ENCODE measurements at places on chromosomes 1 and 21.

DNA sequence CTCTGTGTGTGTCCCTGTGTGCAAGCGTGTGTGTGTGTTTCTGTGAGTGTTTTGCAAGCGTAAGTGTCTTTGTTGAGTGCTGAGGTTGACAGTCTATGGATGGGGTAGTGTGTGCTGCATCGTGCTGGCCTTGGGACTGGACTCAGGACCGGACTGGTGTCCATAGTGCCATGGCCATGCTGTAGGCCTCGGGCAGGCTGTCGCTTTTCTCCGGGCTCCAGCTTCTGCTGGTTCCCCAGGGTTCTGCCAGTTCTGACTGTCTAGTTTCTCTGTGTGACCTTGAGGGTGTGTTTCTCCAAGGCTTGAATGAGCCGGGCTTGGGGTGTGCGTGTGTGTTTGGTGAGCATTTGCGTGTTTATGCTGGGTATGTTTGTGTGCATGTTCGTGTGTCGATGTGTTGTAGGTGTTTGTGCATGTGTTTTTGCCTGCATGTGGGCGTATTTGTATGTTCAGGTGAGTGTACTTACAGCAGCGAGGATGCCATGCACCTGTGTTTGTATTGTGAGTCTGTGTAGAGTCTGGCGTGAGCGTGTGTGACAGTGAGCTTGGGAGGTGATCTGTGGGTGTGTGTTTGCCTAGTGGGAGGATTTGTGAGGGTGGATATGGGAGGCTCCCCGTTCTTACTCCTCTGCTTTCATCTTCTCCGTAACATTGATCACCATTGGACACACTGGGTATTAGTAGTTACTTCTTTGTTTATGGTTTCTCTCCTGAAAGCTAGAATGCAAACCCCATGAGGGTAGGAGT is 51.7 kb upstream of the POU3F1 start:
- DNase-seq: no peak

DNA sequence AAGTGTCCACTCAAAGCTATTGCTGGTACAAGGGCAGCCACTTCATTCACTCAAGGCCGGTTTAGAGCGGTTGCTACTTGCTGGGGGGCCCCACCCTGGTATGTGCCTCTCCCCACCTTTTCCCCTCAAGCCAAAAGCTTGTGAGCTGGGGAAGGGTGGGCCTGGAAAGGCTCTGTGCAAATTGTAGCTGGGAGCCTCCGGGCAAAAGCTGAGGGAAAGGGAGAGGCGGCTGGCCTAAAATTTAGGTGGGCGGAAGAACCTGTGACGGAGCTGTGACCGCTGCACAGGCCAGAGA is 306 bp upstream of the SH3D21 start:
- DNase-seq: no peak

DNA sequence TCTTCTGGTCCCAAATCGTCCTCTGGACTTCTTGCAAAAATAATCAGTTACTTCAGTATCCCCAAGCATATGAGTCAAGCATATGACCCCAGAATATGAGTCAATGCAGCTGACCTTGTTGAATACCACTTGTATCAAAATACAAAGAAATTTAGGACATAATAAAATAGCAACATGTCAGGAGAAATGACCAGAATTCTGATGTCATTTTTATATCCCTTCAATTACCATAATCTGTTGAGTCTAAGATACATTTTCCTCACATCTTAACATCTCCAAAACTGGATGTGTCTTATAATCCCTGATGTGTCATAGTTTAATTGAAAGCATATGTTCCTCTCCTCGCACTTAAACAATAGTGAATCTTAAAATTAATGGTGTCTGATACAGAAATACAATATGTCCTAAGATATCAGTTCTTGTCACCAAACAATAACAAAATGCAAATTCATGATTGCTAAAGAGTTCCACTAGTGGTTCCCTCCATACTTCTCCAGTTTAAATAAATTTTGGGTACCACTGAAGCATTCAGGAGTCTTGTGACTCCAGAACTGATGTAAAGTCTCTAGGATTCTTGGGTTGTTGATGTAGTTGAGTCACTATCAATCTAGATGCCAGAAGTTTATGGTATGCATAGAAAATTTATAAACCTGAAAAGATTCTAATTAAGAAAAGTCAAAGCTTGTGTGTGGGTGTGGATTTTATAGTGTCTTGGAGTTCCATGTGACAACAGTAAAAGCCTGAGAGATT is 41.8 kb downstream of the KIFAP3 start:
- no peak for DNase-seq

DNA sequence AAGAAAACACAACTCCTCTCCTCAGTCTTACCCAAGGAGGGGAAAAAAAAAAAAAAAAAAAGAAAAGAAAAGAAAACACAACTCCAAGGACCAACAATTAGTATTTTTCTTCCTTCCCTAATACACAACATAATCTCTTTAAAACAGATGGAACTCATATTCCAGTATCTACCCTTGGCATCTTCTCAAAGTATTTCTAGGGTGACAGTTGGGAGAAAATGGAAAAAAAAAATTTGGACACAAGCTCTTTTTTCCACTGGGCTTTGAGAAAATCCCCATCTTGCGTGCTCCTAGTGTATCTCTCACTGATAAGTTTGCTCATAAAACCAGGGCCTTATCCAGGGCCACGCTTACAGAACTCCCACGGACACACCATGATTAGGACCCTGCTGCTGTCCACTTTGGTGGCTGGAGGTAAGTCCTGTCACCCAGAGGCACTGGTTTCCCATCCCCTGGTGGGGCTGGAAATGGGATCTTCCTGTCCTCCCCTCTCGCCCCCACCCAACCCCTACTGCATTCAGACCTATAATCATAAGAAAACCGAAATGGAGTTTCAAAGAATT is at the start of gene CELA2B:
Gene CELA2B, plus strand, starts transcription at position 353 of the 563 bp plus-strand sequence. Its CDS starts 22 bp downstream, at position 375.
- DNase-seq: no peak

DNA sequence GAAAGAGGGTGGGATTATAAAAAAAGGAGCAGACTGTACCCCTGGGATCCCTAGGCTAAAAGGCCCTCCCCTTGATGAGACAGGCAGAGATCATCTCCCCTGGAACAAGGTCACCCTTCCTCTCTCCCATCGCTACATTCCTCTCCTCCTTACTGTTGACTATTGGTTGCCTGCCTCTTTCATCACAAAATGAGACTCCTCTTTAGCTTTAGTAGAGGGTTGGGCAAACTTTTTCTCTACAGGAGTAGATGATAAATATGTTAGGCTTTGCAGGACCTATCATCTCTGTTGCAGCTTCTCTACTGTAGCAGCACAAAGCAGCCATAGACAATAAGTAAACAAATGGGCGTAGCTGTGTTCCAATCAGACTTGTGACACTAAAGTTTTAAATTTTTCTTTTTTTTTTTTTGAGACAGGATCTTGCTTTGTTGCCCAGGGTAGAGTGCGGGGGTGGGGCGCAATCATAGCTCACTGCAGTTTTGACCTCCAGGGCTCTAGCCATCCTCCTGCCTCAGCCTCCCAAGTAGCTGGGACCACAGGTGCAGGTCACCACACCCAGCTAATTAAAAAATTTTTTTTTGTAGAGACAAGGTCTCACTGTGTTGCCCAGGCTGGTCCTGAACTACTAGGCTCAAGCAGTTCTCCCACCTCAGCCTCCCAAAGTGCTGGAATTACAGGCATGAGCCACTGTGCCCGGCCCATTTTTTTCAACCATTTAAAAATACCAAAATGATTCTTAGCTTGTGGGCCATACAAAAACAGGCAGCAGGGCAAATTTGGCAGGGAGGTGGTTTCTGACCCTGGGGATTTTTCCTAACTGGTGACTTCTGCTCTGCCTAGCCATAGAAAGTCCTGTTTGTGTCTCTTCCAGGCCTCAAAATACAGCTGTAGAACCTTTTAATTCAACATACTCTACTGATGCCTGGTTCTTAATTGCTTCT is 15.1 kb downstream of the MCL1 start:
- no peak for DNase-seq

- no peak for DNase-seq
Measured at GRCh38 chr1:79215311-79215710, 208.8 kb upstream of the ADGRL4 start.
